Chondrocyte (in vitro differentiated cells): ENCODE measurements at places on chromosomes 11 and 22. TPM values are rescaled to one million over a fixed set of nuclear protein-coding genes. Genes with fewer than 3 reads are reported as not detected.

DNA sequence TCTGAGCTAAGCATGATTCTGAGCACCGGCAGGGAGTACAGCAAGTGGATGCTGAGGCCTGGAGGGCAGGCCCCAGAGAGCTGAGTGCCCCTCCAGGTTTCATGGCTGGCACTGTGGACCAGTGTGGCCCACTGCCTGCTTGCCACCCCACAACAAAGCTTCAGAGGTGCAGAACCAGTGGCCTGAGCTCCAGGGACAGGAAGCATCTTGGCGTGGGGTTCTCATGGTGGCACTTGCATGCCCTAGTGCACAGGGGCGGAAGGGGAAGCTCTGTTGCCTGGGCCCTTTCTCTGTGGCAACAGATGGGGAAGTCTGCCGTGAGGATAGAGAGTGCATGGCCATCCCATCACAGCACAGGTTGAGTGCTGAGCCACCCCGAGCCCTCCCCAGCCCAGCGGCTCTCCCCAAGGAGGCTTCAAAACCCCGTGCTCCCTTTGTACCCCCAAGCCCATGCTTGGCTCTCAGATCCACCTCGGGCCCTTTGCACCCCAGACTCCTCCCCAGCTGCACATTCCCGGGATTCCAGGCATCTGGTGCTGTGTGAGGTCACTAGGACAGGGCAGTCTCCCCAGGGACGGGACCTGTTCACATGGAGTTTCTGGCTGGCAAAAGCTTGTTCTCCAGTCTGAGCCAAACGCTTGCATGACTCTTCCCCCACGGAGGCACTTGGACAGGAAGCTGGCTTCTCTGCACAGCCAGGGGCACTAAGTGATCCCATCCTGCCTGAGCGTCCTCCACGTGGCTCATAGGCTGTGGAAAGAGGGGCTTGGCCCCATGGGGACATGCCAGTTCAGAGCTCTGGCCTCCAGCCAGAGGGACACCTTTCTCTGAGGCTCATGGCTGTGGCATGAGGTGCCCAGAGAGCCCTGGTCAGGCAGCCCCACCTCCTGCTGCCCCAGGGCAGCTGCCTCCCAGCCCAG, 4.2 kb downstream of the SLC25A1 start:
- peaks cover 7% of the 10 kb centered on the region for H3K27me3 ChIP-seq
- H3K4me3 ChIP-seq: peak overlapping the region; percentile 25
- H3K4me1 ChIP-seq: peaks cover 62% of the 10 kb centered on the region

Gene OR5P2
- 0.92 TPM in 1 of 3 replicates, not detected in the others for total RNA-seq

GRCh38 chr11:85685820-85686459, at the start of gene CCDC89:
Gene CCDC89 (minus strand): TSS chr11:85686195. CDS start chr11:85686130, 65 bp downstream.
- no peak for DNase-seq
- peaks cover 2% of the 10 kb centered on the region for H3K4me1 ChIP-seq
- H3K4me3 ChIP-seq: no peak within 1 kb of the TSS

DNA sequence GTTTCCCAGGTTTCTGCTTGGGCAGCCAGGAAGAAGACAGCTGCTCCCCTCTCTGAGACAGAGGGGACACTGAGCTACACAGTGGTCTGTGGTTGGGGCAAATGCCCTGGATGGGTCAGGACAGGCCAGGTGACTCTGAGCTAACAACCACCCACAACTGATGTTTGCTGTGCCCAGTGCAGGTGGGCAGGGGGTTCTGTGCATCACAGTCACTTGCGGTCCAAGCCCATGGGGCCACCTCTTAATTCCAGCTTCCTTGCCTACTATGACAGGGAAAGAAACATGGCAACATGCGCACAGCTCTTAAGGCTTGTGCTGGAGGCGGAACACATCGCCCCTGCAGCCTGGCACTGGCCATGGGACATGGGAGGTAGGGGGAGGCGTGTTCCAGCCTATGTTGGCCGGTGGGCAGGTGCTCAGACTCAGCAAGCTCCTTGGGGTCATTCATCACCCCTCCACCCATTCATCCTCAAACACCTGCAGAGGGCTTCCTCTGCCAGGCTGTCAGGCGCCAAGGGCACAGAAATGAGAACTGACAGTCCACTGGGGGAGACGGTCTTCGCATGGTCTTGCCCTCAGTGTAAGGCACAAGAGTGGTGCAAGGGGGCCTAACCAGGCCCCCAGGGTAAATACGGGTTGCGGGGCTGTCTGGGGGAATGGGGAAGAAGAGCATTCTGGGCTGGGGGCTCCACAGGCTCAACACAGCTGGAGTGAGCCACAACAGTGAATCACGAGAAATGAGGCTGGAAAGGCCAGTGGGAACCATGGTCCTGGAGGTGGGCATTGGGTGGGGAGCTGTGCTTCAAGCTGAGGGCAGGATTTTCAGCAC, 55.6 kb downstream of the ARFGAP3 start:
- peaks cover 15% of the 10 kb centered on the region for H3K4me1 ChIP-seq
- H3K27me3 ChIP-seq: no peaks in the 10 kb centered on the region
- H3K4me3 ChIP-seq: no peak overlapping the region
- H3K27ac ChIP-seq: no peak overlapping the region
- no peak for DNase-seq
- peaks cover 39% of the 10 kb centered on the region for H3K36me3 ChIP-seq
